ENCODE measurements at places on chromosomes 2 and 18. TPM values are rescaled to one million over a fixed set of nuclear protein-coding genes. Genes with fewer than 3 reads are reported as not detected.

DNA sequence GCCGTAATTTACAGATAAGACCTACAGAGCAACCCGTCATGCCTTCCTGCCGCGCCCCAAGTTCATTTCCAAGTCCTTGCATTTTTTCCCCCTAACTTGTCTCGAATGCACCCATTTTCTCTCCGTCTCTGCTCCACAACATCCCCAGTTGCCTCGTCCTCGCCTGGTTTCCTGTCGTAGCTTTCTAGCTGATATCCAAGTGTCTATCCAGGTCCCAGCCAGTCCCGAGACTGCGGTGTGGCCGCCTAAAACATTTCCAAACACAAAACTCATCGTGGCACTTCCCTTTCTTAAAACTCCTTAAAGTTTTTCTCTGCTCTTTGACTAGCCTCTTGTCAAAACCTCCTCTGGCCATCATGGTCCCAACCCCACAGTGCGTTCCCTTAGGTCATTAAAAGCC lies 1.2 kb upstream of the BARD1 start:
- DNase-seq, result no peak

DNA sequence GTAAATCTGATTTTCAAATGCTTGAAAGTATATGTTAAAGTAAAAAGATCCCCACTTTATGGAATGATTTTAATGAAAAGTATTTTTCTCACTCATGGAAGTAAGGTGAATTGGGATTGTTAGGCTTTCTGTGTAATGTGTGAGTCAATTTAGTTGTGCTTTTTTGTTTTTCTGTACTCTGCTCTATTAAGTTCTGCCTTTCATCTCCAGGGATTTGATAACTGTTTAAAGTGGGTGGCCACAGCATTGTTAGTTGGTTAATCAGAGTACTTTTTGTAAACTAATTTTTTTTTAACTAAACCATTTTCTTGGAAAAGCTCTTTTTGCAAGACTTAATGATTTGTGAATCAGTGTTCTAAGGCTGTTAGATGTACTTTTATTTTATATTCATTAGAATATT lies 76.8 kb downstream of the ABI2 start:
- DNase-seq, result no peak

DNA sequence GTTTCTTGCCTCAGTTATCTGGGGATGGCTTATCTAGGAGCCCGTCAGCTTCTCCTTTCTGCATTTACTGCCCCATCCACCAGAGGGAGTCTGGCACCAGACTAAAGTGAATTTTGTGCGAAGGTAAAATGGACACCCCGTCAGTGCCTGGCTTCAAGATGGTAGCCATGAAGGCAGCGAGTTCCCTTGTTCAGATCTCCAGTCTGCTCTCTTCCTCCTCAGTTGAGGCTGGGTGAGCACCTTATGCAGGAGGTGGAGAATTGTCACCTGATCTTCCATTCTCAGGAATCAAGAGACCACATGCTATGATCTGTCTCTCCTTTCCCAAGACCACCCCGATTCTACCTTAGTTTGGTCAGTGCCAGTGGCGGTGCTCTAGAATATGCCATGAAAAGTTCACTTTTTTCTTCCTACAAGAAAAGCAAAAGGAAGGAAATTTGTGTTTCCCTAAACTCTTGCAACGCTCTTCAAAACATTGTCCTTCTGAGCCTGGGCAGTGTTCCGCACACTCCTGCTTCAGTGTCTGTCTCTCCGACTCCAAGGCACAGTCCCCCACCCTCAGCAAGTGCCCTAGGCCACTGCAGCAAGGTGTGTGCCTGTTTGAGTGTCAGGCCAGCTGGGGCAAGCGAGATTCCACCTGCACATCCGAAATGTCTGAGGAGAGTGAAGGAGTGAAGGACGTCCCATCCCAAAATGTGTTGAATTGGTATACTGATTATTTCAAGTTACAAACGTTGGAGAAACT lies 168.6 kb downstream of the SS18 start:
- DNase-seq, result no peak

- DNase-seq, result no peak
These were observed 654.3 kb downstream of the METTL4 start for GRCh38 chr18:1916869-1917523.

- DNase-seq, result no peak
These were observed 14.9 kb upstream of the SLC39A10 start for GRCh38 chr2:195642027-195642678.

DNA sequence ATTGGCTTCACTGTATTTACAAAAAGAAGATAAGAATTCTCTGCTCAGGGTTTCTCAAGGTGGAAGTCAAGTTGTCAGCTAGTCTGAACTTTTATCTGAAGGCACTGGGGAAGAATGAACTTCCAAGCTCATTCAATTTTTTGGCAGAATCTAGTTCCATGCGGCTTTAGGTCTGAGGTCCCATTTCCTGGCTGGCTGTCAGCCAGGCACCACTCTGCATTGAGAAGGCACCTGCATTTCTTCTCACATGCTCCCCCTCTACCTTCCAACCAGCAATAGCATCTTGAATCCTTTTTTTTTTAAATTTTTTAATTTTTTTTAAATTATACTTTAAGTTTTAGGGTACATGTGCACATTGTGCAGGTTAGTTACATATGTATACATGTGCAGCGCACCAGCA lies 46.2 kb upstream of the RPE start:
- no peak for DNase-seq

GRCh38 chr18:23337599-23338444 lies 115.3 kb upstream of the RIOK3 start:
- DNase-seq, result no peak

DNA sequence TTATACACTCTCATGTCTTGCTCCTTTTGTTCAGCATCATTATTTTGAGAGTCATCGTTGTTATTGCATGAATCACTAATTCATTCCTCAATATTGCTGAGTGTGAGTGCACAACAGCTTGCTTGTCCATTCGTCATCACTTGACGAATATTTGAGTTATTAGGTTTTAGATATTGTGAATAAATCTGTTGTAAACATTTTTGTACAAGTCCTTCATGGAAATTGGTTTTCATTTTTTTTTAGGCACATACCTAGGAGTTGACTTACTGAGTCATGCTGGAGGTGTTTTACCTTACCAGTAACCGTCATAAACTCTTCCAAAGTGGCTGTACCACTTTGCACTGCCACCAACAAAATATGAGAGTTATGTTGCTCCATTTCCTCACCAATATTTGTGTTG lies 84.2 kb upstream of the NCK2 start:
- DNase-seq, result no peak

GRCh38 chr2:28219138-28219537 lies 173.5 kb upstream of the FOSL2 start:
- DNase-seq, result no peak

DNA sequence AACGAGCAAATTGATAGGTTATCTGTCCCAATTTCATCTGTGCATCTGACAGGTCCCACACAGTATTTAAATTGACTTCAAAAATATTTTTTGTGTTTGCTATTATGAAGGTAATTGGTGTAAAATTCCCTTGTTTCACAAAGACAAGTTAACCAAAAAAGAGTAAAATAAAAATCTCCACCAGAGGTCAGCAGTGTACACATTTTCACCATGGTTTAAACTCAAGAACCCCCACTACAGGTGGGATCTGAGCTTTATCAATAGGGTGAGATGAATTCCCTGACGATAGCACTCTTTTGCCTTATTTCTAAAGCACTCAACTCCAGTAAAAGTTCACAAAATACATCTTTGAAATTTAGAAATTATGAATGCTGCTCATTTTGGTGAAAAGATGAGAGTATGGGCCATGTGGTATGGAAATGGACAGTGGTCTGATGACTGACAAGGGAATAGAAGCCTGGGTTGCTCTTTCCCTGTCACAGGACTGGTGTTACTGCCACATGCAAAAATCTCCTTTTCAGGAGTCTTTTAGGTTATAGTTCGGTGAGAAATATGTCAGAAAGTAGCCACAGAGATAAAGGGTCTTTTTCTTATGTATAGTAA lies 68.0 kb downstream of the SERPINB8 start:
- no peak for DNase-seq

GRCh38 chr2:66575625-66576310 lies 140.8 kb downstream of the MEIS1 start:
- peak; percentile 41 for DNase-seq

DNA sequence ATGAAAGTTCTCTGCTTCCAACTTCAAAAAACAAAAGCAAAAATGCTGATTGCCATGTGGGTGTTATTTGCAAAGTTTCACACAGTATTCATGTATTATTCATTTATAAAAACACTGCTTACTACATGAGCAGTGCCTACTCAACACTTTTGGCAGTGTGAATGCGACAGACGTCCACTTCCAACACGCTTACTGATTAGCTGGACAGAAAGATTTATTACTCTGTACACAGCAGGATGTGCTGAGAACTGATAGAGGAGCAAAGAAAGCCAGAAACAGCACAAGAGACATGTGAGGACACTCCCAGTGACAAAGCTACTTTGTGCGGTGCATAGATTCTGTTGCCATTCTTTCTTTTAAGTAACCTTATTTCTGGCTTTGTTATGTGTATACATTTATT lies 258.8 kb downstream of the DLGAP1 start:
- DNase-seq, result no peak

- DNase-seq, result no peak
These were observed 221.5 kb upstream of the ACVR2A start for GRCh38 chr2:147623328-147623727.

GRCh38 chr2:196957442-196957841 lies 30.9 kb upstream of the PGAP1 start:
- DNase-seq, result no peak

DNA sequence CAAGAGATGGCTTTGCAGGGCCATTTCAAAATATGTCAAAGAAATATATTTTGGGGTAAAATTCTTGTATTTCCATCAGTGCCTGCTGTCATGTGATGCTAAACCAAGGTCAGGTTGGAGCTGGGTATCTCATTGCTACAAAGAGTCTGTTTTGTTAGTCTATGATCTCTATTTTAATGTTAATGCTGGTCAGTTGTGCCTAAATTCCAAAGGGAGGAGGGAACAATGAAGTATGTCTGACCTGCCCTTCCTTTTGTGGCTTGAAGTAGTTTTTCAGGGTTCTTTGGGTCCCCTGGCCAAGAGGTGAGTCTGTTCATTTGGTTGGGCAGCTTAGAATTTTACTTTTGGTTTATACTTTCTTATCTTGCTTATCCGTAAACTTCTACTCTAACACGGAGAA lies 61.6 kb upstream of the DYNAP start:
- no peak for DNase-seq

- no peak for DNase-seq
These were observed 338.0 kb downstream of the NYAP2 start for GRCh38 chr2:225737556-225737955.

- DNase-seq, result no peak
These were observed 45.3 kb downstream of the BMP10 start for GRCh38 chr2:68825866-68826265.

- no peak for DNase-seq
These were observed 15.4 kb downstream of the IL1B start for GRCh38 chr2:112821142-112821541.

DNA sequence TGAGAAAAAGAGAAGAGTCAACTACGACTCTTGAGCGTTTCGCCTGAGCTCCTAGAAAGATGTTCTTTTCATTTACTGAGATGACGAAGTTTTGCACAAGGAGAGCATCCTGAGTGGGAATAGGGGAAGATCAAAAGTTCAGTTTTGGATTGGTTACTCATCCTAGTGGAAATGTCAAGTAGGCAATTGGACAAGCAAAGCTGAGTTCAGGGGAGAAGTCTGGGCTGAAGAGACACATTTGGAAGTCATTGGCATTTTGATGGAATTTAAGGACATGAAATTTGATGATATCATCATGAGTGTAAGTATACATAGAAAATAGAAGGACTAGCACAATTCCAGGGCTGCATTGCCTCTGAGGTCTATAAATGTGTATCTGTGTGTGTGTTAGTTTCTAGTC lies 416.6 kb downstream of the RAD51AP2 start:
- DNase-seq, result no peak

Gene NLRC4
- total RNA-seq, result 0.82 TPM

Gene POTEE
- not detected for total RNA-seq

Gene NT5C1B
- total RNA-seq, result not detected

Gene DAW1
- total RNA-seq, result not detected

Gene TRIM43
- not detected for total RNA-seq

Gene STK25
- 99.3 TPM for total RNA-seq

Gene EFR3B
- total RNA-seq, result 4.2 TPM

Gene SULT1C4
- 3.2 TPM for total RNA-seq

Gene CRYBA2
- total RNA-seq, result not detected

Gene TRPM8
- not detected for total RNA-seq

Gene SERPINB3
- not detected for total RNA-seq

Gene CYS1
- total RNA-seq, result 3.0 TPM

Gene BOK
- 3.6 TPM for total RNA-seq
